Dermis blood vessel endothelial cell (primary cell): ENCODE measurements at places on chromosomes 6 and 20. TPM values are rescaled to one million over a fixed set of nuclear protein-coding genes. Genes with fewer than 3 reads are reported as not detected.

Gene GSTA3
- not detected in 2 replicates for total RNA-seq

Gene KCNQ2
- not detected in 2 replicates for total RNA-seq

Gene COL12A1
- total RNA-seq, result 3.7 and 6.9 TPM in 2 replicates

Gene GJA10
- total RNA-seq, result not detected in 2 replicates

Gene FHL5
- not detected in 2 replicates for total RNA-seq

Gene LHFPL5
- total RNA-seq, result not detected in 2 replicates

Gene LY6G6D
- not detected in 2 replicates for total RNA-seq

Gene CEP43
- total RNA-seq, result 14.3 and 15.7 TPM in 2 replicates

Gene HTR1E
- not detected in 2 replicates for total RNA-seq

Gene SPTLC3
- total RNA-seq, result 0.68 and 1.4 TPM in 2 replicates

Gene RBBP8NL
- total RNA-seq, result not detected in 2 replicates

Gene SIRPB2
- 0.51 and 1.3 TPM in 2 replicates for total RNA-seq

Gene F13A1
- total RNA-seq, result not detected in 2 replicates

Gene MUC21
- not detected in 2 replicates for total RNA-seq

Gene SSTR4
- total RNA-seq, result not detected in 2 replicates

Gene HDGFL1
- not detected in 2 replicates for total RNA-seq

Gene CLVS2
- not detected in 2 replicates for total RNA-seq

Gene RTN4IP1
- total RNA-seq, result 5.4 and 6.2 TPM in 2 replicates

Gene KHDC1L
- not detected in 2 replicates for total RNA-seq

Gene SLC35D3
- not detected in 2 replicates for total RNA-seq

Gene SLC17A2
- total RNA-seq, result not detected in 2 replicates

Gene PI3
- not detected in 2 replicates for total RNA-seq
